Activated T-cell treated with anti-CD3 and anti-CD28 coated beads for 1 hour (primary cell): ENCODE measurements at places on chromosomes 13 and 19.

DNA sequence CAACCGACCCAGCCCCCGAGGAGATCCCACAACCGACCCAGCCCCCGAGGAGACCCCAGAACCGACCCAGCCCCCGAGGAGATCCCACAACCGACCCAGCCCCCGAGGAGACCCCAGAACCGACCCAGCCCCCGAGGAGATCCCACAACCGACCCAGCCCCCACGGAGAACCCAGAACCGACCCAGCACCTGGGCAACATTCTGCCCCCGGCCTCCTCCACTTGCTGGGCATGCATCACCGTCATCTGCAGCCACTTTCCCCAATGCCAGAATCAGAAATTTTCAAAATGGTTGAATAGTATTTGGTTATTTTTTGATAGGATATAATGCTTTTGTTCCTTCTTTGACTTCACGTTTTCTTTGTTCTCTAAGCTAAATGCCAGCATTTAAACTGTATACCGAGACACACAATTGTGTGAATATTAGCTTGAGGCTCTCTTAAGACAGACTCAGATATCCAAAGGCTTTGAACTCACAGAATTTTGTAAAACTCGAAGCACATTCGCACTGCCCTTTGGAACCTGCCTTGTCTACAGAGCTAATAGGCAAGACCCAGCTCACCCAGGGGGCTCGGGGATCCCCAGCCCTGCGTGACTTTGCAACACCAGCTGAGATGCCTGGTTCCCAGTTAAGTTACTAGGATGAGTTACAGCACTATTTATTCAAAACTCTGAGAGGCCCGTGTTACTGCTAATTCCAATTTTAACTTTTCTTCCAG lies 15.5 kb upstream of the RASA3 start:
- no peak for DNase-seq

DNA sequence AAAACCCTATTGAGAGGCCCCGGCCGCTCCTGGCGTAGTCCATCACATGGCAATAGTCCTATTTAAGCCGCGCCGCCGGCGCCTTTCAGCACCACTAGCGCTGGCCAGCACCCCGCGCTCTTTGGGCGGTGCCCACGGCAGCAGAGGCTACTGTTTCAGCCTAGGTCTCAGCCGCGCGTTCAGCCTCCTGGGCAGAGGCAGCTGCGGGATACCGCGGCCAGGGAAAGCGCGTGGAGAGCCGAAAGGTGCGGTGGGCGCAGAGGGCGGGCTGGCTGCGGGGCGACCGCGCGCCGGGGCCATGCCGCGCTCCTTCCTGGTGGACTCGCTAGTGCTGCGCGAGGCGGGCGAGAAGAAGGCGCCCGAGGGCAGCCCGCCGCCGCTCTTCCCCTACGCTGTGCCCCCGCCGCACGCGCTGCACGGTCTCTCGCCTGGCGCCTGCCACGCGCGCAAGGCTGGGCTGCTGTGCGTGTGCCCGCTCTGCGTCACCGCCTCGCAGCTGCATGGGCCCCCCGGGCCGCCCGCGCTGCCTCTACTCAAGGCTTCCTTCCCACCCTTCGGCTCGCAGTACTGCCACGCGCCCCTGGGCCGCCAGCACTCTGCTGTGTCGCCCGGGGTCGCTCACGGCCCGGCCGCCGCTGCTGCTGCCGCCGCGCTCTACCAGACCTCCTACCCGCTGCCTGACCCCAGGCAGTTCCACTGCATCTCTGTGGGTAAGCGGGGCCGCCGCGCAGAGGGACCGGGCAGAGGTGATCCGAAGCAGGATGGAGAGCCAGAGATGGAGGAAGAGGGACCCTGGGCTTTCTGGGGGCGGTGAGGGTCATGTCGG lies at the start of gene GSX1:
Gene GSX1, plus strand, starts transcription at position 91 of the 826 bp plus-strand sequence. Its CDS starts 208 bp downstream, at position 299.
- peak; percentile 29 for DNase-seq

DNA sequence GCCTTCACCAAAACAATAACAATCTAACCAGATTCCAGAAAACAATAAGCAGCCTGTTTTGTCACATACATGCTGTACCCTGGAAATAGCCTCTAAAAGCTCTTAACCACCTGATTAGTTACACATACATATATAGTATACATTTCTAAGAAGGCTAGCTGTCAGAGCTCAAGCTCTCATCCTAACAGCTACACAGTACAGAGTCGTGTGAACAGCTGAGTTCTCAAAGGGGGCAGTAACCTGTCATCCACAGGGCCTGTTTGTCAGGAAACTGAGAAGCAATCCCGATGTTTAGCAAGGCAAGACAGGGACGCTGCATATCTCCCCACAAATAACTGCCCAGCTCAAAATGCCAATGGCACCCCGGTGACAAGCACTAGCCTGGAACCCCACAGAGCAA lies 56.9 kb downstream of the STK24 start:
- no peak for DNase-seq

- DNase-seq = no peak
These were observed 8.5 kb upstream of the CA11 start for GRCh38 chr19:48654299-48655059.

GRCh38 chr13:77513719-77514335 lies 21.7 kb upstream of the SCEL start:
- DNase-seq = no peak

DNA sequence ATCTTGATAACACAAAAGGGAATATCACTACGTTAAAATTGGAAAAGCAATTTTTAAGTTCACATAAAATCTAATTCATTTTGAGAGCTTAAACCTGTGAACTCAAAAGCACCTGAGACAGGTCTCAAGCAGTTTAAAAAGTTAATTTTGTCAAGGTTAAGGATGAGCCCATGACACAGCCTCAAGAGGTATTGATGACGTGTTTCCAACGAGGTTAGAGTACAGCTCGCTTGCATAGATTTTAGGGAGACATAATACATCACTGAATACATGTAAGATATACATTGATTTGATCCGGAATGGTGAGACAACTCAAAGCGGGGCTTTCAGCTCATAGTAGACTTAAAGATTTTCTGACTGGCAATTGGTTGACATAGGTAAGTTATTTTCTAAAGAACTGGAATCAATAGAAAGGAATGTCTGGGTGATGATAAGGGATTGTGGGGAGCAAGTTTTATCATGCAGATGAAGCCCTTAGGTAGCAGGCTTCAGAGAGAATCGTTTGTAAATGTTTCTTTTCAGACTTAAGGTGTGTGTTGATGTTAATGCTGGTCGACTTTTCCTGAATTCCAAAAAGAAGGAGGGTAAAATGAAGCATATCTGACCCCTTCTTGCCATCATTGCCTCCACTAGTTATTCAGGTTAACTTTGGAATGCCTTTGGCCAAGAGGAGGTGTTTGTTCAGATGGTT lies 2890.6 kb downstream of the PCDH9 start:
- no peak for DNase-seq

GRCh38 chr13:50153876-50154275 lies 138.6 kb downstream of the KCNRG start:
- no peak for DNase-seq

- no peak for DNase-seq
These were observed 459.4 kb upstream of the PCDH20 start for GRCh38 chr13:61874970-61875579.

- DNase-seq = no peak
These were observed 2.3 kb upstream of the REX1BD start for GRCh38 chr19:18586306-18586705.

DNA sequence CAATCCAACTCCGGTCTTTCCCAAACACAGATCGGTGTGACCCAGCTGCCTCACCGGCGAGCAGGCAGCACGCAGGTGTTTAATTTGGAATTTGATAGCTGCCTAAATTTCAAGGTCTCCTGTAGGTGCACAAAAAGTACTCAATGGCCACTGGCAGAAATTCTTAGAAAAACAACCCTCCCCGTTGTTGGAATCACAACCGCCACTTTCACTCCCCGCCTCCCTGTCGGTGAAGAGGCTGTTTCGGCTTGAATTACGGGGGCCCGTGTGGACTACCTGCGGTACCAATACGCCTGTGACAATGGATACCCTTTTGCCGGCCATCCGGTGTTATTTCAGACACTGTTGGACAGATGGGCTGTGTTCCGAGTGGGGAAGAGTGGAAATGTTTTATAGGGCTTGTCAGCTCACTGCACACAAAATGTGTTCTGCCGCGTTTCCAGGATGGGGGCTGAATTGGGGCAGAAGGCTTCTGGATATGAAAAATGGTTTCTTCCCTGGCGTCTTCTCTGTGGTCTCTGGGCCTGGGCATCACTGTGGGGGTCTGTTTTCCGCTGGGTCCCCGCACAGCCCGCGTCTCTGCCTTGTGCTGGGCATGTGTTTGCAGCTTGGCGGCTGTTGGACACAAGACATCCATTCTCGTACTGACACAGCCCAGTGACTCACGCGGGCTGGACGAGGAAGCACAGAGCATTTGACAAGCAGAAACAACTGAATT lies 45.4 kb downstream of the ZIC5 start:
- DNase-seq = no peak

DNA sequence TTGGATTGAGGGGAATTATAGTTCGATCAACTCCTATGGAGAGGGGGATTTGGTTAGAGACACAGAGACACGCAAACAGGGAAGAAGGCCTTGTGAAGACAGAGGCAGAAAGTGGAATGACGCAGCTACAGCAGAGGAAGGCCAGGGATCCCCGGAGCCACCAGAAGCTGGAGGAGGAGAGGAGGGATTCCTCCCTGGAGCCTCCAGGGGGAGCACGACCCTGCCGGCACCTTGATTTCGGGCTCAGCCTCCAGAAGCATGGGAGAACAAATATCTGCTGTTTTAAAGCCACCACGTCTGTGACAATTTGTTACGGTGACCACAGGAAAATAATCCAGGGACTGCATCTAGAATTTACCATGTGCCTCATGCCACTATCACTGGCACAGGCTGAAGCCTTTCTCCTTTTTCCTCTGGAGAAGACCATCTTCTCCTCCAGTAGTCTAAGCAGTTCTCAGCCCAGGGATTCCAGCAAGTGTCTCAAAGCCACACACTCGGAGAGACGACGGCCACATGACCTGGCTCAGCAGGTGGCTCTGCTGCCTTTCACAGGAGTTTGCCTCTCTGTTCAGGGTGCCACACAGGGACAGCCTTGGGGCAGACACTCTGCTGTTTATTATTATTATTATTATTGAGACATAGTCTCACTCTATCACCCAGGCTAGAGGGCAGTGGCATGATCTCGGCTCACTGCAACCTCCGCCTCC lies 39.9 kb upstream of the CCNE1 start:
- DNase-seq = peak; percentile 12

DNA sequence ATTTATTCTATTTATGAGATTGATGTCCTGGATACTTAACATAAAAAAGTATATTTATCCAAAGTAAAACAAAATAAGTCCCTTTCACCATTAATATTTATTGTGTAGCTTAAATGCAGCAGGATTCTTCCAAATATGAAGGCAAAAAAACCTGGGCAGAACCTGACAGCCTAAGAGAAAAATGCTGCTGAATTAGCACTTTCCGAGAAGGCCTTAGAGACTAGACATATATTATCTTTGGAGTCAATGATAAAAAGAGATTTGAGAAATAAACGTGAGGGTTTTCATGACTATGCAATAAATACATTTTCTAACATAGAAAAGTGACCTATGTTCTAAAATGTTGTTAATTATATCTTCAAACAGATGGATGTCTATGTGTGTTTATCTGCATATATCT lies 566.9 kb downstream of the PCDH9 start:
- no peak for DNase-seq

DNA sequence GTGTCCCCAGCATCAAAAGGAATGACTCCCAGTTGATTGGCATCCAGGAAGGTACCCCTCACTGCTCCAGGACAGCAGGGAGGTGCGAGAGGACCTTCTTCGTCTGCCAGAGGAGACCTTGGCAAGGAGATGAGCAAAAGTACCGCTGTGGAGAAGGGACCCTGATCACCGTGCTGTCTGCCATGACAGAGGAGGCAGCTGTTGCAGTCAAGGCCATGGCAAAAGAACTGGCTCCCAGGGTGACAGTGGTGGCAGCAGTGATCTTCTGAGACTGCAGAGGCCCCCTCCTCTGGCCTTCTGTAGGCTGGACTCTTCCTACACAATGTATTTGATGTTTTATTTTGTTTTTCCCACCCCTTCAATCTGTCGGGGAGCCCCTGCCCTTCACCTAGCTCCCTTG lies 32.0 kb downstream of the NKPD1 start:
- no peak for DNase-seq

GRCh38 chr13:33927315-33927714 lies 109.4 kb downstream of the RFC3 start:
- DNase-seq = no peak

DNA sequence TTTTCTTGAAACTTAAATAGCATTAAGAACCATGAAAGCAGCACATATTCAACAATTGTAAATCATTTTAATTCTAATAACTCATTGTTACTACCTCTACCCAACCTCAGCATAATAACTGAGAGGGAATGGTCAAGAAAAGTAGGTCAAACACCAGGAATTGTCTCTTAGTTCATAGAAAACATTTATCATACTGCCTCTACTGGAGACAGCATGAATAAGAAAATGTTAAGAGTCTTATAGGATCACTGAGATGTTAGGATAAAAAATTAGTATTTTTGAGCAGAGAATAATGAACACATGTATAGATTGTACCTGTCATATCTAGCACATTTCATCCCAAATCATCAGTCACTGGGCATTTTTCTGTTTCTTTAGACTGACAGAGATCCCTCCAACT lies 515.3 kb downstream of the PCDH9 start:
- DNase-seq = no peak

- no peak for DNase-seq
These were observed 129.4 kb downstream of the PCDH20 start for GRCh38 chr13:61286148-61286745.

GRCh38 chr13:75359266-75359665 lies 122.7 kb downstream of the TBC1D4 start:
- DNase-seq = no peak

- no peak for DNase-seq
These were observed 84.3 kb upstream of the NBEA start for GRCh38 chr13:34857558-34858325.

DNA sequence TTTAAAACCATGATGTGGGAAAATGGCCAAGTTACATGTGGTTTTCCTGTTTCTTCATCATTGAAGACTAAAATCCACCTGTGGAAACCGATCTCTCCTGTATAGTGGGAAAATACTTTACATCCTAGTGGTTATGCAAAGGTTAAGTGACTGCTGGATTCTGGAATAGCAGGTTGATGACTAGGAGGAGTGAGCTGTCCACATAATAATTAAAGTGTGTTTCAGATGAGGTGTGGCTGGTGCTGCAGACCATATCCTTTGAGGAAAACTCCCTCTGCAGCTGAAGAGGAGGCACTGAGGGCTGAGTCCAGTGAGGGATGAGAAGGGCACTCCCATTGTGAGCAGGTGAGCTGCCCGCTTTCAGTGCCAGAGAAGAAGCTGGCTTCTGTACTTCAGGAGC lies 43.2 kb downstream of the DCLK1 start:
- DNase-seq = no peak

GRCh38 chr13:109647053-109647452 lies 139.3 kb downstream of the IRS2 start:
- no peak for DNase-seq

- DNase-seq = no peak
These were observed 18.7 kb upstream of the ZNF888 start for GRCh38 chr19:52941941-52942385.

GRCh38 chr19:42332059-42332458 lies 6.6 kb downstream of the MEGF8 start:
- DNase-seq = no peak

GRCh38 chr13:106350208-106350607 lies 185.3 kb downstream of the EFNB2 start:
- DNase-seq = no peak
